ENCODE measurements at places on chromosomes 4 and X.
A peak's percentile ranks its signal among the peaks of the same experiment; 100 is the strongest.

DNA sequence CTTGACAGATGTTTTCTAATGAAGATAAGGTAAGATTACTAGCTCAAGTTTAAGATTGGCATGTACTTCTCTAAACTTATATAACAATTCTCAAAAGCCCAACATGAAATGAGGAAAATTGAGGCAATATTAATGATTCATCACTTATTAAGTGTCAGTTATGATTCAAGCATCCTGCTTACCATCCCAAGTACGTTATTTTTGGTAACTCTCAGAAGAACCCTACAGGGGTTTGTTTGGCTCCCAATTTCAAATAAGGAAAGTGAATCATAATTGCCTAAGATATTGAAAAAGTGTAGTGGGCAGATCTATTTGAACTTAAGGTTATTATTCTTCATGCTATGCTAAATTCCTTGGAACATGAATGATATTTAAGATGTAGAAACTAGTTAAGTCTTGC lies 387.9 kb upstream of the TENM3 start:
- no peak for DNase-seq

DNA sequence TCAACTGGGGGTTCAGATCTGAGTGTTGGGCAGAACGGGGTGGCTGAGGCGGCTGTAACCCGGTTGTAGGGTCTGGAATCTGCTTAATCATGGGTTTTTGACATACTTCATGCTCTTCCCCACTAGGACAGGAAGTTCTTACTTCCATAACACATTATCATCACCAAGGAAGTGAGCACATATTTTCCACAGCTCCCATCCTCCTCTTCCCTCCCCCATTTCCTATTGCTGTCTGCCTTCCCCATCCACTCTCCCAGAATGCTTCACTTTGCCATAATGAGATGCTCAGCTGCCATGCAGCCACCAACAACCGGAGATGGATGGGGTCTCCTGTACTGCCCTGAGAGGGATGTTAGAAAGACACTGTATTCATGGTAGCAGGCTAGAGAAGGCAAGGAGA lies 6.4 kb upstream of the DCUN1D4 start:
- no peak for DNase-seq

DNA sequence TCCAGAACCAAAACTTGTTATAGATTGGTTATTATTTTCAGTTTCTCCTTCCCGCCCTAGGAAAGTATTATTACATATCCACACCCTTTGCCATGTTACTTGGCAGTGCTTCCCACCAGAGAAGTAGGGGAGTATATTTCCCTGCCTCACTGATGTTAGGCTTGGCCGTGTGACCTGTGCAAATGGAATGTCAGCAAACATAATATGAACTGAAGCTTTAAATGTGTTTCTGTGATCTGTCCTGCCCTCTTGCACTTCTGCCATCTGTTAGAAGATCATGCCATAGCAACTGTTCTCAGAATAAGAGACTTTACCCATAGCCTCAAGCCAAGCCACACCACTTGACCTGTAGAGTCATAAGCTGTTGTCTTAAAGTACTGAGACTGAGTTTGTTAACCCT lies 36.7 kb upstream of the NEUROG2 start:
- no peak for DNase-seq

DNA sequence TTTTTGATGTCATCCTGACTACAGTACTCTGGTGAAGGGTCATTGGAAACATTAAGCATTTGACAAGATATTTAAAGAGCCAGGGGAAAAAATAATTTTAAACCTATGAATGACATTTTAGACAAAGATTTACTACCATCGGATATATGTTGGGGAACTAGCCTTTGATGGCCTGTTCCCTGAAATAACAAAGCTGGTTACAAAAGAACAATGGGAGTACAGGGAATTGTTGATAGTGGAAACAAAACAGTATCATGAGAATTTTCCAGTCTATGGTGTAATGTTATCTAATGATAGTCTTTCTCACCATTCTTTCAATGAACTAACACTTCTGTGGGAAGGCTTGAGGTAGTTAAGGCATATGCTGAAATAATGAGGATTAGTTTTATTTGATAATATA lies 125.9 kb upstream of the KLHL4 start:
- no peak for DNase-seq

GRCh38 chrX:75273483-75273882 lies 402 bp upstream of the UPRT start:
- no peak for DNase-seq

DNA sequence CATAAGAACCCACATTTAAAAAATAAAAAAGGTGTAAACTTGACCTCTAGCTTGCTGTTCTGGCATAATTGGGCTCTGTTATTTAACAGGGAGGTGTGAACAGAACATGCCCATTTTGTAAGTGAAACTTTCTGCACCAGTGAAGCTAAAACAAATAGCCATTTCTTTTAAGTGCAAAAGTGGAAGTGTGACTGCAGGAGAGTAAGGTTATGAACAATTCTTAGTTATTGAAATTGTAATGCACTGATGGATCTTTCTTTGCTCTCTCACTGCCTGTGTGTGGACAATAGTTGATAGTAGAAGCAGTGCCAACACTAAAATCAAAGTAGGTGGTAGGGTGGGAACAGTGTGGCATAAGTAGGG lies 12.6 kb downstream of the P2RY10 start:
- no peak for DNase-seq

DNA sequence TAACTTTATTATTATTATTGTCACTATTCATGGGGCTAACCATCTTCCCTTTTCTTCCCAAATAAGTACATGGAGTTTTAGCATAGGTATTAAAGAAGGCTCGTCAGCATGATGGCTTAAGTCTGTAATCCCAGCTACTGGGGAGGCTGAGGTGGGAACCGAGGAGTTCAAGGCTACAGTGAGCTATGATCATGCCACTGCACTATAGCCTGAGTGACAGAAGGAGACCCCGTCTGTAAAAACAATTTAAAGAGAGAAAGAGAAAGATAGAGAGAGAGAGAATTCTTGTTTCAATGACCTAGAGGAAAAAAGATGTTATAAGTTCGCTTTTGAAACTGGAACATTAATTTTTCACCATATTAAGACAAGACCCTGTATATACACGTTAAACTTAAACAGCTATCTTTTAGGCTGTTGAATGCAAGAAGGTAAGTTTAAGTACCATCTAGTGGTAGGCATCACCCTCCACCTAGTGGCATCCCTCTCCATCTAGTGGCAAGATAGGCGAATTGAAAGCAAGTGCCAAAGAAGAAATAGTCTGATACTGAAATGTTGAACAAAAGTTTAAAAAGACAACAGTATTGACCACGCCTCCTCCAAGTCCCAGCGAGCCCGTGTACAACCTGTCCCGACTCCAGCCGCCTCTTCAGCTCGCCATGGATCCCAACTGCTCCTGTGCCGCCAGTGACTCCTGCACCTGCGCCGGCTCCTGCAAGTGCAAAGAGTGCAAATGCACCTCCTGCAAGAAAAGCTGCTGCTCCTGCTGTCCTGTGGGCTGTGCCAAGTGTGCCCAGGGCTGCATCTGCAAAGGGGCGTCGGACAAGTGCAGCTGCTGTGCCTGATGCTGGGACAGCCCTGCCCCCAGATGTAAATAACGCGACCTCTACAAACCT lies 26.0 kb upstream of the YTHDC1 start:
- peak; percentile 75 for DNase-seq

DNA sequence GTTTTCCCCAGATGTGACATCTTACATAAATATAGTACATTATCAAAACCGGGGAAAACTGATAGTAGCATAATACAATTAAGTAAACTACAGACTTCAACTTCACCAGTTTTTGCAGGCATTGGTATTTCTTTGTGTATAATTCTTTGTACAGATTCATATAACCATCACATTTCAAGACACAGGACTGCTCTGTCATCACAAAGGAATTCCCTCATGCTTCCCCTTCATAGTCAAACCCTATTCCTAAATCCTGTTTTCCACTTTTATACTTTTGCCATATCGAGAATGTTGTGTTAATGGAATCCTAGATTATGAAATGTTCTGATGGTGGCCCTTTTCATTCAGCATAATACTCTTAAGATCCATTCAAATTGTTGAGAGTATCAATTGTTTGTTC lies 36.0 kb downstream of the STIM2 start:
- no peak for DNase-seq

- no peak for DNase-seq
These were observed 7.9 kb downstream of the COL25A1 start for GRCh38 chr4:109294468-109295020.

GRCh38 chrX:15413101-15413500 lies 28.9 kb upstream of the VEGFD start:
- DNase-seq, result no peak

DNA sequence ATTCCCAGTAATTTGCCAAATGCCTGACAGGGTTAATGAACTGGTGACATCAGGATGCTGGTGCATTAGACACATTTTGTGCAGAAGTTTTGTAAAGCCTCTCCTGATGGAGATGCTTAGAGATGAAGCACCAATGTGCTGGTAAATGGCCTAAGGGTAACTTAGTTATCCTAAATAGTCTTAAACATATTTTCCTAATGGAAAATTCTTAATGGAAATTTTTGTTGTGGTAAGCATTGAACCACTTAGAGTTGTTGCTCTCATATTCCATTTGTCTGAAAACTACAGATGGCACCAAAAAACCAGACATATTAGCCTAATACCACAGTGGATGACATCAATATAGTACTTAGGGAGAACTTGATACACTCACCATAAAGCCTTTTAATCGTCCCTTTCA lies 154.5 kb upstream of the ANK2 start:
- no peak for DNase-seq

- peak; percentile 79 for DNase-seq
These were observed 13.2 kb downstream of the TMEM175 start for GRCh38 chr4:945274-946102.

DNA sequence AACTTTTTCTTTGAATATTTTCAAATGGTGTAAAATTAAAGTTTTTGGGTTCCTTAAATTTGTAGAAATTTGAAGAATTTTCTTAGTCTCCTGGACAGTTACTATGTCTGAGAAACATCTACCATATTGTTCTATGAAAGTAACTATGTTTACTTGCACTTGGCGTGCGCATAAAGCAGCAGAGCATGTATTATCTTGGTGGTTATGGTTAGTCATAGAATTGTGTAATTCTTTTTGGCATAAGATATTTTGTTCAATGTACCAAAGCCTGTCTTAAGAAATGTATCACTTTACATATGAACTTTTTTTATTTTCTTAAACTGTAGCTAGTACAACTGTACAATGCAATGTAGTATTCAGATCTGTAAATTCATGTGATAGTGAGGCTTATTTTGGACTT lies 49.2 kb downstream of the CDS1 start:
- DNase-seq, result no peak

- no peak for DNase-seq
These were observed 318.0 kb upstream of the HS3ST1 start for GRCh38 chr4:11746734-11747133.

DNA sequence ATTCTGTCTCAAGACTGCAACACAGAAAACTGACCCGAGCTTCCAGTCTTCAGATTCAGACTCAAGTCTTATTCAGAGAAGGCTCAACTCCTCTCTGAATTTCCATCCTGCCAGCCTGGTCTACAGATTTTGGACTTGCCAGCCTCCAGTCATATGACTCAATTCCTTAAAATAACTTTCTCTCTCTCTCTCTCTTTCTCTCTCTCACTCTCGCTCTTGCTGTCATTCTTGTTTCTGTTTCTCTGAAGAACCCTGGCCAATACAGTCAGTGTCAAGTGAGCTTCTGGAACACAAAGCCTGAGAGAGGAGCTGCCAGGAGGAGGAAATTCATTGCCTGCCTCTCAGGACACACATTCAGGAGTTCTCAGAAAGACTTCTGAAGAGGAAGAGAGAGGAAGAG lies 154.9 kb downstream of the PARM1 start:
- DNase-seq, result no peak

GRCh38 chr4:121212806-121213205 lies 48.7 kb upstream of the TNIP3 start:
- DNase-seq, result no peak

GRCh38 chrX:131792789-131793462 lies 230.2 kb upstream of the STK26 start:
- no peak for DNase-seq

DNA sequence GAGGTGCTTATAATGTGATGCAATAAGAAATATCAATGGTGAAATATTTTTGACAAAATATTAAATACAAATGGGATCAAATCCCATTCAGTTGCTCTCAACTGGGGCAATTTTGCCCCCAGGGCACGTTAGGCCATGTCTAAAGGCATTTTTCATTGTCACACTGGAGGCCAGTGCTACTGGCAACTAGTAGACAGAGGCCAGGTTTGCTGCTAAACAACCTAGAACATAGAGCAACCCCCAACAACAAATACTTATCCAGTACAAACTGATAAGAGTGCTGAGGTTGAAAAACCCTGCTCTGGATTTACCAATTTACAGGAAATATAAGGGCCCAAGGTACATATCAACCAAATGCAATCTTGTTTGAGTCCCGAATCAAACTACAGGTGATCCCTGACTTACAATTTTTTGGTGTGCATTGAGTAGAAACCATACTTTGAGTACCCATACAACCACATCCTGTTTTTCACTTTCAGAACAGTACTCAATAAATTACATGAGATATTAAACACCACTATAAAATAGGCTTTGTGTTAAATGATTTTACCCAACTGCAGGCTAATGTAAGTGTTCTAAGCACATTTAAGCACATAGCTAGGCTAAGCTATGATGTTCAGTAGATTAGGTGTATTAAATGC lies 237.5 kb downstream of the HNRNPD start:
- DNase-seq, result no peak

DNA sequence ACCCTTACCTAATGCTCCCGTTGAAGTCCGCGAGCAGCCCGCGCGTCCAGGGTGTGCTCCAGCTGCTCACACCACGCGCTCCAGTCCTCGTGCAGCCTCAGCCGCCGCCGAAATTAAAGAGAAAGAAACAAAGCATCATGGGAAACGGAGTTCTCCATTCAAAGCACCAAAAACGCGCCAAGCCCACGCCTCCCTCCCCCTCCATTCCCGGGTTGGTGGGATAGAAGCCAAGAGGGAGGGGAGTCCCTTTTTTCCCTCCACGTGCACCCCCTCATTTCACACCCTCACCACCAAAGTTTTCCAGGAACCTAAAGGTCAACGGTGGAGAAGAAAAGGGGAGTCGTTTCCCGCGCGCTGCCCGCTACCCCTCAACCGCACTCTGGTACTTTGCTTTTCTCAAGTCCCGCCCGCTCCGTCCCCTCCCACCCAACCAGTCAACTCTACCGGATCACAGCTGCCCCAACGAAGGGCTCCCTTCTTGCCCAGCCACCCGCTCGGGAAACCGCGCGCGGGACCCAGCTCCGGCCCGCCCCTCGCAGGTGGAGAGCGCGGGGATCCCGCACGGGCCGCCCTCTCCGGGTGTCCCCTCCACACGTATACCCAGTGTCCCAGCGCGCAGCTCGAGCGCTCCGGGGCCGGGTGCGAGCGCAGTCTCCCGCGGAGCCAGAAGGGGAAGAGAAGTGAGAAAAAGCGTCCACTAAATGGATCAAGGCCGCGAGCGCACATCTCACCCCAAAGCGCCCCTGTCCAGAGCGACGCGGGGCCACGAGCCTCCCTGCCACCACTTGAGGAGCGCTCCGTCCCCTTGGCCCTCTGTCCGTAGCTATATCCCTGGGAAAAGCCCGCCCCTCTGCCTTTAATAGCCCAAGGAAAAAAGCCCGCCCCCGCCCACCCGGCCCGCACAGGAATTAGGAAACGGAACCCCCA lies 65.1 kb upstream of the CCDC160 start:
- DNase-seq, result peak; percentile 64

- DNase-seq, result no peak
These were observed 56.5 kb downstream of the ARAP2 start for GRCh38 chr4:36187723-36188333.

All from H7 (cell line).